Stimulated activated CD4-positive, alpha-beta T cell treated with anti-CD3 and anti-CD28 coated beads, Interleukin-1b, Interleukin-23, amount 100 ng/mL, for 48 hours (primary cell): ENCODE measurements at places on chromosomes 7 and 10.

DNA sequence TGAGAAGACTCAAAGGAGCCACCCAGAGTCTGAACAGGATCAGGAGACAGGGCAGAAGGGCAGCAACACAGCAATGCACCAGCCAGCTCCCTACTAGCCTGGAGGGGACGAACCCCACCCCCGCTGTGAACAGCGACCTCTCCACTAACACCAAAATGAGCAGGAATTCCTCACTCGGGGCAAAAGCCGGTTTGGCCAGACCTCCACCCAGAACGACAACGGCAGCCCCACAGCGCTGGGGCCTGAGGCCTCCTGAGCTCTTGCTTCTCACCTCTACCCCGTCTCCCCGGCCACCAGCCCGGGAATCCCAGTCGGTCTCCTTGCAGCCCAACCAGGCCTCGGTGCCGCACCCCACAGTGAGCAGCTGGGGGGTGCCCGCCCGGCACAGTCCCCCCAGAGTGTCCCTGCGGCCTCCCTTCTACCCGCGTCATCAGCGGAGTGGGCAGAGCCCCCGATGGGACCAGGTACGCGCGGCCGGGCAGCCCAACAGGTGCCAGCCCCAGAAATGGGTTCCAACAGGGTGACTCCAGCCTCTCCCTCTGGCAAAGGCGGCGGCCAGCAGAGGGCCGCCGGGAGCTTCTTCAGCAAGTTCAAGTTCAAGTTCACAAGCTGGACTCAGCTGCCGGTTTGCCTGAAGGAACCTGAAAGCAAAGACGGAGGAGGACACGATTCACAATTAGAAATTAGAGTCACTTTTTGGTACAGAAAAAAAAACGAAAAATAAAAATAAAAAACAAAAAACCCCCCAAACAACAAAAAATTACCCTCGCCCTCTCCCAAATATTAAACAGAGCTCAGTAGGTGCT is 129.0 kb downstream of the MARCHF5 start:
- no peak for DNase-seq

- no peak for DNase-seq
These were observed 31.1 kb downstream of the NUB1 start for GRCh38 chr7:151372612-151373265.

GRCh38 chr7:57179776-57180415 is 47.7 kb upstream of the ZNF479 start:
- no peak for DNase-seq

DNA sequence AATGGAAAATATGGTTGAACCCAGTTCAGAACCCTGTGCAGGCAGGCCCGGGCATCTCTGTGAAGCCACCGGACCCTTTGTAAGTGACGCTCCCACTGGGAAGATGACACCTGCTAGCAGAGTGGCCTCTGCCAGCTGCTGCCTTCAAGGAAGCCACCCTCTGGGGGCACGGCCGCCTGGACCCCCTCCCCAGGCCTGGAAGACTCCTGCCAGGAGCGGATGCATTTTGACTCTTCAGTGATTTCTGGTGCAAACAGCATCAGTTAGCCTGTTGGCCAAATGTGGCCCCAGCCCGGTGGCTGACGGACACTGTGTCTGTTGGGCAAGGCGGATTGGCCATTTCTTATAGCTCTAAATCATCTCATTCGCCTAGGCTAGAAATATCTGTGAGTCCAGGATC is 514.1 kb upstream of the FOXK1 start:
- DNase-seq, result no peak

GRCh38 chr7:90717296-90718060 is 121.4 kb downstream of the CDK14 start:
- DNase-seq, result no peak
